Activated CD8-positive, alpha-beta T cell treated with anti-CD3 and anti-CD28 coated beads, Interleukin-2, amount 10 ng/mL, durations not matched to agents 7 days and 5 days (primary cell): ENCODE measurements at places on chromosomes 6 and 20.

- no peak for DNase-seq
Measured at GRCh38 chr20:47561603-47562583, 60.2 kb downstream of the NCOA3 start.

- DNase-seq: no peak
Measured at GRCh38 chr20:6919792-6920468, 152.4 kb downstream of the BMP2 start.

GRCh38 chr20:57508381-57508780 lies 16.6 kb downstream of the CTCFL start:
- DNase-seq: no peak

- DNase-seq: no peak
Measured at GRCh38 chr6:127026247-127026646, 92.2 kb upstream of the RSPO3 start.

- DNase-seq: no peak
Measured at GRCh38 chr6:16089232-16090062, 39.4 kb upstream of the MYLIP start.

GRCh38 chr6:101847690-101848089 lies 454.2 kb downstream of the GRIK2 start:
- no peak for DNase-seq

DNA sequence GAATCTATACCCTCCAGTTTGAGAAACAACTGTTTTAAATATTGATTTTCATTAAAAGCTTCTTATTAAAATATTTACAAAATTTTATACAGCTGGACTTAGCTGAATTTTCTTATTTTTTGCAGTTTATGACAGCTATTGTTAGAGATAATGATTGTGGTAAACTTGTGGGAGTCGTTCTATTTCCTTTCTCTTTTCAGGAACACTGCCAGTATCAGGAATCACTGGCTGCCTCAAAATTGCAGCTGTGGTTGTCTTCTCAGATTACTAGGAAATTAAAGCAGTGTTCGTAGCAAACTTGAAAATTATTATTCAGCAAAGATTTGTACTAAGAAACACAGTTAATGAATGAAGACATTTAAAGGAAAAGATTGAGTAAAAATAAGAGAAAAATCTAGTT lies 311.0 kb downstream of the CENPW start:
- DNase-seq: no peak

- DNase-seq: no peak
Measured at GRCh38 chr20:40768105-40768504, 79.1 kb upstream of the MAFB start.

GRCh38 chr6:121597654-121598053 lies 162.2 kb downstream of the GJA1 start:
- DNase-seq: no peak

DNA sequence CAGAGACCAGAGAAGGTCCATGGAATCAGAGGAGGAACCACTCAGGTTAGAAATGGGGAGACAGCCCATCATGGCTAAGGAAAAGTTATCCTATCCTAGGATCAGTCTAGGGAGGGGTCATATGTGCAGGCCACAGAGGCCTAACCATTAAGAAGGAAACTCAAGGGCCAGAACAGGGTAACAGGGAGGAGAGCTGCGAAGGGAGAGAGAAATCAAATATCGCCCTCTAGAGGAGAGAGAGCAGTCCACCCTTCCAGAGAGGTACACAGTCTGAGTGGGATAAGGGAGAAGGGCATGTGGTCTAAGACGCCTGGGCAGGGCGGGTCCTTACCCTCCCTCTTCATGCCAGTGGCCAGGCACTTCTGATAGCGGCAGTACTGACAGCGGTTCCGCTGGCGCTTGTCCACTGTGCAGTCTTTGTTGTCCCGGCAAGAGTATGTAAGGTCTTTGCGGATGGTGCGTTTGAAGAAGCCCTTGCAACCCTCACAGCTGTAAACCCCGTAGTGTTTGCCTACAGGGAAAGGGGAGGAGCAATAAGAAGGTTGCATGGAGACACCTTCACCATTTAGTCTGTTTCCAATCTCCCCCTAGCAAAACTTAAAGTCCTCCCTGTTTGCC lies 2.9 kb downstream of the RXRB start:
- peak; percentile 55 for DNase-seq

GRCh38 chr20:52279706-52280105 lies 88.1 kb upstream of the ZFP64 start:
- DNase-seq: no peak

- no peak for DNase-seq
Measured at GRCh38 chr20:13274275-13274861, 53.3 kb downstream of the ISM1 start.

DNA sequence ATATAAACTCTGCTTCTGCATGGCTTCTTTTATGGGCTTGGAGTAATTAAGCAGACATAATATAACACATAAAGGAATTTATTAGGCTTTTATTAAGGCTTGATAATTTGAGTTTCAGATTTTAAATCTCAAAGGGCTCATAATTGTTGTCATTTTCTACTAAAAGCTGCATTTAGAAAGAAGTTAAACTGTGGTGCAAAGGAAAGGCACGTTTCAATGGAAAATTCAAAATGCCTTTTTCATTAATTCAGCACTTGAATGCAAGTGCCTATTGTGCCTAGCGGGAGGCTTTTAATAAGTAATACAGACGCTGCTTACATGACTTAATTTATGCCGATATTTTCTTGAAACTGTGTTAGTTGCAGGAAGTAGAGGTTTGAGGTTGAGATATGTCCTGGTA lies 431.8 kb upstream of the SOX4 start:
- DNase-seq: no peak

GRCh38 chr6:122033564-122034181 lies 365.8 kb upstream of the HSF2 start:
- DNase-seq: no peak

- no peak for DNase-seq
Measured at GRCh38 chr20:25032065-25032477, 25.9 kb downstream of the ACSS1 start.

- no peak for DNase-seq
Measured at GRCh38 chr6:50744976-50745375, 31.6 kb downstream of the TFAP2D start.

GRCh38 chr6:13454286-13455221 lies 32.8 kb downstream of the GFOD1 start:
- peak; percentile 70 for DNase-seq
